ENCODE measurements at places on chromosomes 7 and 10. TPM values are rescaled to one million over a fixed set of nuclear protein-coding genes. Genes with fewer than 3 reads are reported as not detected.

- DNase-seq: no peak
Measured at GRCh38 chr10:35416619-35417312, 80.5 kb downstream of the CCNY start.

The ASL gene
- 6.8 TPM for total RNA-seq

The WNT2 gene
- not detected for total RNA-seq

The RADIL gene
- not detected for total RNA-seq

GRCh38 chr10:80443531-80443974 lies 10.6 kb upstream of the TSPAN14 start:
- no peak for DNase-seq

The DOCK1 gene
- not detected for total RNA-seq

The TAS2R3 gene
- not detected for total RNA-seq

DNA sequence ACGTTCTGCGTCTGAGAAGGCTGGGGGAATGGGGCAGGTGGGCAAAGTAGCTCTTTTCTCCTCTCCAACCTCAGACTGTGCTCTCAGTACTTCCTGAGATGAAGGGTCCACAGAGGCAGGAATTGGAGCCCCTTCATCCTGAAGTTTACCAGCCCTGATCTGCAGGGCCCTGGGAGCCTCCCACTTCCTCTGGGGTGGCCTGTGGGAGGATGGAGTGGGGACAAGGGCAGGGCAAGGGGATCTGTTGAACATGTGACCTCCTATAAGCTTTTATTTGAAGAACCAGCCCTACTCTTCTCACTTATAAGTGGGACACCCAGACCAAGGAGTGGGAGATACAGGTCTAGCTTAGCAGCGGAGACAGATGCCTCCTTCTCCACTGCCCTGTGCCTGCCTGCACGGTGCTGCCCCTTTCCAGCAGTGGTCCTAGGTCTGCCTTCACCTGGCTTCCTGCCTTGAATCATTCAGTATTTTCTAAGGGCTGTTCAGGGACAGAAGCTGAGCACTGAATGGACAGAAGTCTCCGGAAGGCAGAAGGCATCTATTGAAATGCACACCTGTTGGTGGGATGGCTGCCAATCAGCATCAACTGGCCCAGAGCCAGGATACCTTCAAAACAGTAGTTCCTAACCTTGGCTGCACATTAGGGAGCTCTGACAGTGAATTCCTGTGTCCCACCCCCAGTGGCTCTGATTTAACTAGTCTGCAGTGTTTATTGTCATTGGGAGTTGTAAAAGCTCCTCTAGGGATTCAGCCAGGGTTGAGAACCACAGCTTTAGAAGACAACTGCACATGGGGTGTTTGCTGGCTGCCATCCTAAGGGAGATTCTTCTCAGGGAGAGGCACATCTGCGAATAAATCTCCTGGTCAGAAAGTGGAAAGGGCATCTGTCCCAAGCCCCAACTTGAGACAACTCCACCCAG lies 2.7 kb upstream of the ARHGAP22 start:
- no peak for DNase-seq

The KCP gene
- 0.19 TPM for total RNA-seq

DNA sequence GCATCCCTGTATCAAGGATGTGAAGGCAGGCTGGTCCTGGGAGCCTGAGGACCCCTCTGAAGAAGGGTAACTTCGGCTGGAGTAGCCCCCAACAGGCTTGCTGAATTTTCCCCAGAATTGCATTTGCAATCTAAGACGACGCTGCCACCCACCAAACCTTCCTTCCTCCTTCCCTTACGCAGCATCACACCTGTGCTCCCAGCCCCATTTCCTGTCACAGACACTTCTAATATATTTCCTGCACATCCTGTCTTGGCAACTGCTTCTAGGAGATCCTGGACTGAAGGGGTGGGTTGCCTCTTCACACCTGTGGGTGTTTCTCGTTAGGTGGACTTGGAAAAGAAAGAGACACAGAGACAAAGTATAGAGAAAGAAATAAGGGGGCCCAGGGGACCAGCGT lies 9.4 kb upstream of the PGAM1 start:
- no peak for DNase-seq

- DNase-seq: no peak
Measured at GRCh38 chr7:50868426-50869100, 85.9 kb upstream of the GRB10 start.

- no peak for DNase-seq
Measured at GRCh38 chr7:26440233-26441001, 148.8 kb downstream of the SNX10 start.

The NPFFR1 gene
- not detected for total RNA-seq

The ANKRD1 gene
- total RNA-seq: not detected

DNA sequence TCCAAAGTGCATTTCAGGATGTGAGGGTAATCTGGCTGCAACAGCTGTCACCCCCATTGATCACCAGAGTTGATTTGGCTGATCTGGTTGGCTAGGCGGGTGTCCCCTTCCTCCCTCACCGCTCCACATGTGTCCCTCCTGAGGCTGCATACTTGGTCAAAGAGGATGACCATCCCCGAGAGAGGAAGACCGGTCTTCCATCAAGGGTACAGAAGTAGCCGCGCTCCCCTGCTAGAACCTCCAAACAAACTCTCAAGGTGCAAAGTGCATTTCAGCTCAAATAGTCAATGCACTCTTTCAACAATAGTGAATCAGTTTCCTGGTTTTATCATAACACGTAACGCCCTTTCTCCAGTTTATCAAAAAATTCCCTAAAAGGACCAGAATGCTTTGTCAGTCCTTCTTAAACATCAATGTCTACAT lies 44.6 kb downstream of the CARD11 start:
- DNase-seq: no peak

The C10orf71 gene
- total RNA-seq: not detected

- DNase-seq: no peak
Measured at GRCh38 chr7:98753989-98754479, 115.8 kb downstream of the TMEM130 start.

The LRRC17 gene
- total RNA-seq: not detected

DNA sequence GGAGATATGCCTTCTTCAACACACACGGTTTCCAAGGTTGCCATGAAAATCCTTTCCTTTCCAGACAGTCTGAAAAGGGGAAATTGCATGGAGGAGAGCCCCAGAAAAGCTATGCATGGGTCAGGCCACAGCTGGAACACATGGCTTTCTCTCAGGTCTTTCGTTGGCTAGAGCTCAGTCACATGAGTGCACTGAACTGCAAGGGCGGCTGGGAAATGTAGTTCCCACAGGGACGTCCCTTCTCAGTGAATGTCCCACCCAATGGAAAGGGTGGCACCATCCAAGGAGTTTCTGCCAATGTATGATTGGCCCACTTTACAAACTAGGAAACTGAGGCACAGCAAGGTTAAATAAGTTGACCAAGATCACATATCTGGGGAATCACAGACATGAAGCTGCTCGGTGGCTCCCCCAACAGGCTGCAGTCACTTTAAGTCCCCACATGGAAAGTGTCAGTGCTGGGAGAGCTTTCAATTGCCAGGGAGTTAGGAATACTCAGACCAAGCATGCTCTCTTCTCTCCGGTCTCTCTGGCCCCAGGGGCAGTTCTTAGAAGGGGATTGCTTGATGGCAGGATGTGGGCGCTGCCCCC lies 571.3 kb downstream of the GLRX3 start:
- no peak for DNase-seq

GRCh38 chr7:69177941-69178494 lies 420.3 kb upstream of the AUTS2 start:
- no peak for DNase-seq

GRCh38 chr7:17298840-17299482 lies 509 bp downstream of the AHR start:
- peak; percentile 64 for DNase-seq

DNA sequence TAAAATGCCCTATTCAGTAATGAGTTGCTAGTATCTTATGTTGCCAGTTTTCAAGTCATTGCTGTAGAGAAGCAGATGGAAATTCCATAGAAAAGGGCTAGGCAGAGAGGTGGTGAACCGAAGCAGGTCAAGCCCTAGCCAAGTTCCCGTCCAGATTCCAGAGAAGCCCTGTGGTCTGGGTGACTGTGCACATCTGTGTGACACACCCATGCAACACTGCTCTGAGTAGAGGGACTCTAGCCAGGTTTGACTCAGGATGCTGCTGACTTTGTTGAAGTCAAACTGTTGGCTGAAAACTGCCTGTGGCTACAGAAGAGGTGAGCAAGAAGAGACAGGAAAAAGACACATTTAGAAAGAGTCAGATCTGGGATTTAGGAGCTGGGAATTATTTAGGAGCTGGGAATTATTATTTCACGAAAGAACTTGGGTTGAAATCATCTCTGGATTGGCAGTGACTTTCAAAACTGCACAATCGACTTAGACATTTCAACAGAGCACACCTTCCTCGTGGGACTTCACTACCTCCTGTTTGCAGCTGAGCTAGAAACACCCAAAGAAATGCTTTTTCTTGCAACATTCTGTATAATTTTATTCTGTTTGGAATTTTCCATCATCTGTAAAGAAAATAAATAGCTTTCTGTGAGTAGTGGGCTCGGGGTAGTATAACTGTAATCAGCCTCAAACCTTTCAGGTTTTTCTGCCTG lies 149.1 kb upstream of the PRKCQ start:
- DNase-seq: no peak

- no peak for DNase-seq
Measured at GRCh38 chr10:102467971-102468438, 16.7 kb upstream of the C10orf95 start.

GRCh38 chr7:38753347-38753746 lies 122.2 kb upstream of the AMPH start:
- no peak for DNase-seq

DNA sequence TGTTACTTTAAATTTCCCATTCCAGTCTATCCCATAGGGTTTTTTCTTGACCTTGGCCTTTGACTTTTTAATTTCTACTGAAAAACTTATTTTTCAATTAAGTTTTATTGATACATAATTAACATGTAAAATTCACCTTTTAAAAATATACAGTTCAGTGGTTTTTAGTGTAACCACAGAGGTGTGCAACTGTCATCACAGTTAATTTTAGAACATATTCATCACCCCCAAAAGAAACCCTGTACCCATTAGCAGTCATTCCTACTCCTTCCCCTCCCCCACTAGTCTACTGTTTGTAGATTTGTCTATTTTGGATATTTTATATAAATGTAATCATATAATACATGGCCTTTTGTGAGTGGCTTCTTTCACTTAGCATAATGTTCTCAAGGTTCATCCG lies 96.5 kb upstream of the GJD4 start:
- DNase-seq: no peak

GRCh38 chr7:7416031-7416858 lies 119.4 kb downstream of the COL28A1 start:
- DNase-seq: no peak

- DNase-seq: no peak
Measured at GRCh38 chr10:132507956-132508490, 29.6 kb upstream of the INPP5A start.

DNA sequence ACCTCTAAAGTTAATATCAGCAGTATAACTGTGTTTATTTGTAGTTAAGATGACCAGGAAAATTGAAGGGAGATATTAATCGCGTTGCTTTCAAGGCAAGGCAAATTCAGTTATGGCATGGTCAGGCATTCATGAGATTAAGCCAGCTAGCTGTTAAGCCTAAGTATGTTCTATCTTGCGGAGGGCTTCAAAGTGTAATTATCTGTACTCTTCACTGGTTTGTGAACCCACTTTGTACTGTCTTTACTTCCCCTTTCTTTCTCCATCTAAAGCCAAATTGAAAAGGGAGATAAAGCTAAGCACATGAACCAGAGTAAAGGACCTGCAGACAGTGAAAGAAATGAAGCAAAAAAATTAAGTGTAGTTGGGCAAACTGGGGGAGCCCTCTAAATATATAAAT lies 483.1 kb upstream of the NRP1 start:
- DNase-seq: no peak

DNA sequence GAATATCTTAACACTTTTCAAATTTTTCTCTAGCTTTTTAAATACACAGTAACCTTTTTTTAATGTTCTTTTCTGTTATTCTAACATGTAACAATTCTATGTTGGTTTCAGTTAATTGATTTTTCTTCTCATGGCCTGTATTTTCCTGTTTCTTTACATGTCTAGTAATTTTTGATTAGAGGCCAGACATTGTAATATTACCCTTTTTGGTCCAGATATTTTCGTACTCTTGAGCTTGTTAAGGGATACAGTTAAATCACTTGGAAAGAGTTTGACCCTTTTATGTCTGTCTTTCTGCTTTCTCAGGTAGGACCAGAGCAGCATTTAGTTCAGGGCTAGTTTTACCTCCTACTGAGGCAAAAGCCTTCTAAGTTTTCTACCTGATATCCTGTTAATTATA lies 45.0 kb downstream of the BICC1 start:
- no peak for DNase-seq

The PAXIP1 gene
- total RNA-seq: 7.2 TPM

The TACC2 gene
- total RNA-seq: not detected

GRCh38 chr10:35058134-35058533 lies 32.0 kb downstream of the CUL2 start:
- no peak for DNase-seq

DNA sequence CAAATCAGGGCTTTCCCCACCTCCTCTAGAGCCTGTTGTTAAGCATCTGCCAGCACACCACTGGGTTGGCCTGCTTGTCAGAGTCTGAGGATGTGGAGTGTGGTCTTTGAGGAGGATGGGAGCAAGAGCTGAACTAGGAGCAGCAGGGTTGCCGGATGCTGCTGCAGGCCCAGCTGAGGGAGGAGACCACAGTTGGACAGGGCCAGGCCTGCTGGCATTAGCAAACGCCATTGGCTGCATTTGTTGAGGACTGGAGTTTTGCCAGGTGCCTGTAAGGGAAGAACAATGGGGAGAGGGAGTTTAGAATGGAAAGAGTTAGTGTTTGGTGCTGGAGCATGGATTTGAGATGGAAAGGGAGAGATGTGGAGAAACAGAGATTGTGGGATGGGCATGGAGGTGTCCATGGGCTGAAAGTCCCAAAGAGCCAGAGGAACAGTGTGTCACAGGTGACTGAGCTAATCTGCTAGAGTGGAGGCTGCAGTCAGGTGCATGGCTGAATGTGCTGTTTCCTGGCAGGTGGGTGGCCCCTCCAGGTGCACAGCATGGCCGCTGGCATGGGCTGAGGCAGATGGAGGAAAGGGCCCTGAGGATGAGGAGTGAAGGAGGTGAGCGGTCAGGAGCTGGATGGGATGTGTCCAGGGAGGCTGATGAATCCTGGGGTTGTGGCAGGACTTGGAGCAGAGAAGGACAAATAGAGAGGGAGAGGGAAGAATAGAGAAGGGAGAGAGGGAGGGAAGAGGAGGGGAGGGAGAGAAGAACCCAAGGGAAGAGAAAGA lies 40.7 kb downstream of the LEP start:
- DNase-seq: no peak

The ACTR1A gene
- total RNA-seq: 40.8 TPM

DNA sequence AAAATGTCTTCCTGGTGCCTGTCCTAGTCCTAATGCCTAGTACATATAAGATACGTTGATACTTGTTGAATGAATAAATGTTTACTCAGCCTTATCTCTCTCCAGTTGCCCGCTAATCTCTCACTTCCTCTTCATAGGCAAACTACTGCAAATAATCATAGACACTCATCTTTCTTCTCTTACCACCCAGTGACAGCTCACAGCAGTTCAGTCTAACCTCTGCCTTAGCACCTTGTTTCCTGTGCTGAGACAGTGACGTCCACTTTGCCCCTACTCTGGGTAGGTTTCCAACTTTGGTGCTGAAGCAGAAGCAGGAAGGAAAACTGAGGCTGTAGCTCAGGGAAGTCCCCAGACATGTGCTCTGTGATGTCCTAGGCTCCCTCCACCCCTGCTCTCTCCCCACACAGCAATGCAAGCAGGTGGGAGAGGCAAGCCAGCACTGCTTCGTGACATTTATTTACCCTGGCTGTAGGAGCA lies 45.5 kb upstream of the RHOBTB1 start:
- peak; percentile 3 for DNase-seq

The FGL2 gene
- total RNA-seq: 0.16 TPM

The FAM241B gene
- 9.1 TPM for total RNA-seq

- no peak for DNase-seq
Measured at GRCh38 chr7:16015981-16016380, 329.5 kb upstream of the MEOX2 start.

- no peak for DNase-seq
Measured at GRCh38 chr10:14918964-14919363, 34.9 kb downstream of the DCLRE1C start.
